ENCODE measurements at places on chromosomes 7 and 10.
A peak's percentile ranks its signal among the peaks of the same experiment; 100 is the strongest.

GRCh38 chr10:129608653-129609052 is 141.6 kb downstream of the MGMT start:
- DNase-seq: no peak

DNA sequence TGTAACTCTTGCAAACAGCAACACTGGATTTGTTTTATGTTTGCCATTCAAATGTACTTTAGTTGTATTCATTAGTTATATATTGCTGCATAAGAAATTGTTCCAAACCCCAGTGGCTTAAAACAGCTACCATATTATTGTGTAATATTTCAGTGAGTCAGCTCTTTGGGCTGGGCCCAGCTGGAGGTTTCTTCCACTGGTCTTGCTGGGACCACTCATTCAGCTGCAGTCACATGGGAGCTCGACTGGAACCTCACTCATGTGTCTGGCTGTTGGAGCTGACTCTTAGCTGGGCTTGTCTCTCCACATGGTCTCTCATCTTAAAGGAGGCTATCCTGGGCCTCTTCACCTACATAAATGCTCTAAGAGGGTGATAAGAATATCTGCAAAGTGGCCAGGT is 23.2 kb upstream of the PIP4K2A start:
- no peak for DNase-seq

DNA sequence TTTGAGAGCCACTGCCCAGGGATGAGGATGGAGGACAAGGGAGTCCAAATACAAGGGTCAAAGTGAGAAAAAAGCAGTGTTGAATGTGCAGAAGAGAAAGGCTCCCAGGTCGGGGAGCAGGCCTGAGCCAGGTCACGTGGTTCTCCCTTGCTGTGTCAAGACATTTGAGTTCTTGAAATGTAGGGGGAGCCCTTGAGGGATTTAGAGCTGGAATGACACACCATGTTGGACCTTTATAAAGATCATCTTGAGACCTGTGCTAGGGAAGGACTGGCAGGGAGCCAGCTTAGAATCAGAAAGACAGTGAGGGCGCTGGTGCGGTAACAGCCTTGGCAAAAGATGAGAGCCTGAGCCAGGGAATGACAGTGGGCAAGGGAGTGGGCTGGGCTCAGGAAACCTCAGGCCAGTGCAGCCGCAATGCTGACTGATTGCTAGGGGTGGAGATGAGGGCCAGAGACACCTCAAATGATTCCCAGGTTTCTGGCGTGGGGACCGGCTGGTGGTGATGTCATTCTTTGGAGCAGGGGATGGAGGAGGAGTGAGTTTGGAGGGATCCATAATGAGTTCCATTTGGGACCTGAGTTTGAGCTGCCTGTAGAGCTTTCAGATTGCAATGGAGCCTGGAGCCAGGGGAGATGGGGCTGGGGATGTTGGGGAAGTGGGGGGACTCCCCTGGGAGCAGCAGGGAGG is 120.1 kb downstream of the PTPN20 start:
- DNase-seq: peak; percentile 63

GRCh38 chr10:77872947-77873535 is 53.5 kb downstream of the DLG5 start:
- no peak for DNase-seq

GRCh38 chr10:30241422-30242110 is 107.5 kb downstream of the MTPAP start:
- no peak for DNase-seq

- no peak for DNase-seq
These were observed 113.7 kb downstream of the SFMBT2 start for GRCh38 chr10:7297094-7297493.

DNA sequence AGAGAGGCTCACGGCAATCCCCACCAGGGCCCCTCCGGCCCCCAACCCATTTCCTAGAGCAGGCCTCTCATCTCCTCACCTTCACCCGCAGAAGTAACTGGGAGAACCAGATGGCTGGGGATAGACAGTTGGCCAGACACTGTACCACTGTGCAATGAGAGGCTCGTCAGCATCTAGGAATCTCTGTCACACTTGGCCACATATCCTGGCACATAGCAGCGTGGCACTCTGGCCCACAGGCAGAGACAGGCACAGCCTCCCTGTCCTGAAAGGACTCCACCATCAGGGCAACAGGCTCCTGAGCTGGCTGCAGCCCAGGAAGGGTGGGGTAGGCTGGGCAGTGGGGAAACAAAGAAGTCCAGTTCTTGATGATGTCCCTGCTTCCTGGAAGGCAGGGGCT is 45.8 kb downstream of the C10orf143 start:
- DNase-seq: no peak

- DNase-seq: no peak
These were observed 10.8 kb downstream of the LFNG start for GRCh38 chr7:2530071-2530987.

GRCh38 chr7:159020987-159021386 is 123.7 kb downstream of the VIPR2 start:
- peak; percentile 50 for DNase-seq

DNA sequence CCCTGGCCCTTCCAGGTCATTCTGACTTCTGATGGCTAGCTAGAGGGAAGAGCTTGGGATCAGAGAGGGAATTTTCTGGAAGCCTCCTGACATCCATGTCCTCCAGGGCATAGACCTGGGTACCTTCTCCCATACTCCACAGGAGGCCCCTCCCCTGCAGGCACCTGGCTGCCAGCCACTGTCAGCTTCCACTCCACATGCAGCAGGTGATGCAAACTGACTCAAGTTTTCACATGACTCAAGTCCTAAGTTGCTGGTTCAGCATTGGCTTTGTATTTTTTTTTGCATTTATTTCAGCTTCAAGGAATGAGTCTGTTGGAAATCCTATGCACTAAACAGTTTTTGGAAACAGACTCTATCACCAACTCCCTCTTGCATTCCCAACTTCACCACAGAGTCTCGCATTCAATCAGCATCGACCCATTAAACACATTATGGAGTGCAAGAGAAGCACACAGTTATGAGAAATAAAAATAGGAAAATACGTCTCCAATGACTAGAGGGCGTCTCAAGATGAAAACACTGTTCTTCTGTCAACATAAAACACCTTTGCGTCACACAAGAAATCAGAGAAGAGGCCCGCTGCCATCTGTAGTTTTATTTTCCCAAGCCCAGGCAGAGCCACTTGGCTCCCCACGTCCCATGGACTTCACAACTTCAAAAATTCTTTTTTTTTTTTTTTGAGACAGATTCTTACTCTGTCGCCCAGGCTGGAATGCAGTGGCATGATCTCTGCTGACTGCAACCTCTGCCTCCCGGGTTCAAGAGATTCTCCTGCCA is 362.6 kb upstream of the MGMT start:
- DNase-seq: no peak

DNA sequence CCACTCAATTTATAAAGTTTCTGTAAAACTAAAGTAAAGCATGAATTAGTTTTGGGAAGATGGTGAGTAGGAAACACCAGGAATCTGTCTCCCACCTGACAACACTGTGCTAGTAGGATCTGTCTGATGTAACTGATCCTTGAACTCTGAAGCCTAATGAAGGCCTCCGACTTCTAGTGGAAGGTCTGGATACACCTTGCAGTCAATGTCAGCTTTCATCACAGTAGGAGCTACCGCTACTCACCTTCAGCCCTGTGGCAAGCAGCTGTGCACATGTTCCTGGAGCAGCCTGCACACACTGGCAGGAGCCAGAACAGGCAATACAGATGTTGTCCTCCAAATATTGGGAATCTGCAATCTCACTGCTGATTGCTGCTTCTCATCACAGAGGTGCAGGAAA is 471.4 kb downstream of the PTPRN2 start:
- peak; percentile 21 for DNase-seq

- no peak for DNase-seq
These were observed 4.5 kb upstream of the ZEB1 start for GRCh38 chr10:31314256-31315150.

GRCh38 chr7:8931906-8932646 is 498.7 kb downstream of the NXPH1 start:
- no peak for DNase-seq

GRCh38 chr10:62885684-62886461 is 69.7 kb upstream of the EGR2 start:
- DNase-seq: no peak

DNA sequence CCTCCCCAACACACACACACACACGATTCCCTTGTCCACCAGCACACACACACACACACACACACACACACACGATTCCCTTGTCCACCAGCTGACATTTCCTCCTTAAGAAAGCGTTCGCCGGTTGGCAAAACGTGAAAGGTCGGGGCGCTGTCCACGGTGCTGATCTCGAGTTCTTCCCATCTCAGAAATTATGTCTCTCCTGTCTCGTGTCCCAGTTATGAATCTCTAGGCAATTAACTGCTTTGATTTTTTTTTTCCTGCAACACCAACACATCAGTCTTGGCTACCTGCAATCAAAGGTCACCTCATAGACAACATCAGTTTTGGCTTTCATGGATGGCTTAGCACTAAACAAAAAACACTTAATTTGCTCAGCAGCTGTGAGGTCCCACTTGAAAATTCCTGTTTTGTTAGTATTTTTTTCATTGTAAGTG is 1.9 kb downstream of the INA start:
- DNase-seq: no peak

All from ascending aorta (tissue), 2 donors.